ENCODE measurements at places on chromosomes 16 and 17.

DNA sequence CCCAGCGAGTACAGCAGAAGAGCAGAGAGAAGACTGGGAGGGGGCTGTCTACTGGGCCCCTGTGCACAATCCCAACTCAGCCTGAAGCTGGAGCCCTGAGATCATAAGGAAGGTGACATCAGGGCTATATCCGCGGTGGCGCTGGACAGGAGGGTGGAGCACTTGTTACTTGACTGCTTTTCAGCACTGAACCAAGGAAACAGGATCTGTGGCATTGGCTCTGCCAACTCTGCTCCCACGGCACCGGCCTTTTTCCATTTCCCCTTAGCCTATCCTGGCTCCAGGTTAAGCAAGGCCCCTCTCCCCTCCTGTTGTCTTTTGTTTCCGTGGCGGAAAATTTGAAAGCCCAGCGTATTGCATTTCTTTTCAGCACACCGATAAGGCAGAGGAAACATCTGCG, 125.0 kb upstream of the IRX3 start:
- no peak for DNase-seq

DNA sequence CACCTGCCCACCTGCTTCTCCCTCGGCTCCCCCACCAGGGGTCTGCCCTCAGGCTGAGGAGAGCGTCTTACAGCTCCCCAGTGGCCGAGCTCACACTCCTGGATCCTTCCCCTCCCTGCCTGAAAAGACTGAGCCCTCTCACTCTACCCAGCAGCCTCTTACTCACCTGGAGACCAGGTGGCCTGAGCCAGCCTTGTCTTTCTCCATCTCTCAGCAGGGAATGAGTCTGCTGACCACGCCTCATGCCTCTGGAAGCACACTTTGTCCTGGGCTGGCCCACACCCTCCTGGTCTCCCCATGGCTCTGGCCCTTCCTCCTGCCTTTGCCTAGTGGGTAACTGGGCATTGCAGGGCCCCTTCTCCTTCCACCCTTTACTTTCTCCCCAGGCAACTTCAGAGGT, 177.2 kb downstream of the ENGASE start:
- no peak for DNase-seq

- no peak for DNase-seq
Observed at GRCh38 chr17:61360318-61360943, 39.2 kb upstream of the TBX2 start.

DNA sequence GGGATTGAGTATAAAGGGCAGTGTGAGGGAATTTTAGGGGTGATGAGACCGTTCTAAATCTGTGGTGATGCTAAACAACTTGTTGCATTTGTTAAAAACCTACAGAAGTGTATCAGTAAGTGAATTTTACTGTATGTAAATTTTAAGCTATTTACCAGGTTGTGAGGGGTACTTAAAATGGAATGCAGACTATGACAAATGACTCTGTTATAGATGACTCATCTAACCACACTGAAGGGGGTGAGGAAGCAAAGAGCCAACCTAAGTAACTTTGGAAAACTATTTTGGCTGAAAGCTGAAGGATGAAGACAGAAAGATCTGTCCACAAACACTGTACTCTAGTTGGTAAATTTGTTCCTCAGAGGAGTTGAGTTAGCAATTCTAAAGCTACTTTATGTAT, 5.3 kb upstream of the MKS1 start:
- no peak for DNase-seq

DNA sequence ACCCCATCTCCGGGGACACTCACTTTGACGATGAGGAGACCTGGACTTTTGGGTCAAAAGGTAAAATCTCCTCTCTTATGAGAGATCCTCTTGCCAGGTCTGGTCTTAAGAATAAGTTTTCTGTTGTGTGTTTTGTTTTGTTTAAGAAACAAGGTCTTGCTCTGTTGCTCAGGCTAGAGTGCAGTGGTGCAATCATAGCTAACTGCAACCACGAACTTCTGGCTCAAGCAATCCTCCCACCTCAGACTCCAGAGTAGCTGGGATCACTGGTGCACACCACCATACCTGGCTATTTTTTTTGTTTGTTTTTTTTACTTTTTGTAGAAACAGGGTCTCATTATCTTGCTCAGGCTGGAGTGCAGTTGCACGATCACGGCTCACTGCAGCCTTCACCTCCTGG, 4.1 kb downstream of the MMP25 start:
- no peak for DNase-seq

DNA sequence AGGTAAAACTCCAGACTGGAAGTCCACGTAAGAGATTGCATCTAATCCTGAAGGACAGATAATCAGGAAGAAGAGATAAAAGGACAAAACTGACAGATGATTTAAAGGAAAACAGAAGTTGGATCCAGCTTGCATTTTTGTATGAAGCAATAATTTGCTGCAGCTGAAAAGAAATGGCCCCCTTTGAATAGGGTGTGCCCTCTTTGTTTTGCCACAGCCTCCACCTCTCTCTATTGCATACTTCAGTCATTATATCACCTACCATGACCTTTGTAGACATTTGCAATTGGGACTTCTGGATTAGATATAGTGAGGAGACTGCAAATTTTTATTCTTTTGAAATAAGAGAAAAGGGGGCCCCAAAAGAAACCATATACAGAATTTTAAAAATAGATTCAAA, 8.1 kb downstream of the NOG start:
- DNase-seq, result no peak
